Stromal cell of bone marrow (primary cell): ENCODE measurements at places on chromosomes 5 and 9.
A peak's percentile ranks its signal among the peaks of the same experiment; 100 is the strongest.

DNA sequence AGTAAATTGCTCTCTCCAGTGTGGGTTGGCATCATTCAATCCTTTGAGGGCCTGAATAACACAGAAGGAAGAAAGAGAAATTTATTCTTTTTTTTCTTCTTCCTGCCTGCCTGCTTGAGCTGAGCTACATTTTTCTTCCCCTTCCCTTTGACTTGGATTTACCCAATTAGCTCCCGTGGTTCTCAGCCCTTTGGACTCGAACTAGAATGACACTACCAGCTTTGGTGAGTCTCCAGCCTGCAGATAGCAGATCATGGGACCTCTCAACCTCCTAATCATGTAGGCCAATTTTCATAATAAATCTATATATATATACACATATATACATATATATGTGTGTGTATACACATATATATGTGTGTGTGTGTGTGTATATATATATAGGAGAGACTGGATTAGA is 128.6 kb downstream of the ISOC1 start:
- no peak for DNase-seq

DNA sequence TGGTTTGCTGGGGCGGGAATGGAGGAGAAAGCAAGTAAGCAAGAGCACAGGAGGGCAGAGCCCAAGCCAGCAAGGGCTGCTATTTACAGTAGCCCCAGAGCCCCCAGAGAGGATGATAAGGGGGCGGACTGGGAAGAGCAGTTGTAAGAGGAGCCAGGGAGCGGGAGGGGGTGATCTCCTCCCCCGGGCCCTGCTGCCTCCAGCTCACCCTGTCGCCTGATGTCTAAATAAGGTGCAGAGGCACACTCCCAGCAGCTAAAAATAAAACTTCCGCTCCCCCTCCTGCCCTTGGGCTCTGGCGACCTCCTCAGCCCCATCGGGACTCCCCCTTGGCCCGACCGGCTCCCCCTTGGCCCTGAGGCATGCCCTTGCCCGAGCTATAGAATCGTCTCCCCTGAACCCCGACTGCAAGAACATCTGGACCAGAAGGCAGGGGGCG is 14.4 kb upstream of the CCDC69 start:
- DNase-seq: no peak

- DNase-seq: no peak
Measured at GRCh38 chr5:34804913-34805312, 34.1 kb upstream of the TTC23L start.

DNA sequence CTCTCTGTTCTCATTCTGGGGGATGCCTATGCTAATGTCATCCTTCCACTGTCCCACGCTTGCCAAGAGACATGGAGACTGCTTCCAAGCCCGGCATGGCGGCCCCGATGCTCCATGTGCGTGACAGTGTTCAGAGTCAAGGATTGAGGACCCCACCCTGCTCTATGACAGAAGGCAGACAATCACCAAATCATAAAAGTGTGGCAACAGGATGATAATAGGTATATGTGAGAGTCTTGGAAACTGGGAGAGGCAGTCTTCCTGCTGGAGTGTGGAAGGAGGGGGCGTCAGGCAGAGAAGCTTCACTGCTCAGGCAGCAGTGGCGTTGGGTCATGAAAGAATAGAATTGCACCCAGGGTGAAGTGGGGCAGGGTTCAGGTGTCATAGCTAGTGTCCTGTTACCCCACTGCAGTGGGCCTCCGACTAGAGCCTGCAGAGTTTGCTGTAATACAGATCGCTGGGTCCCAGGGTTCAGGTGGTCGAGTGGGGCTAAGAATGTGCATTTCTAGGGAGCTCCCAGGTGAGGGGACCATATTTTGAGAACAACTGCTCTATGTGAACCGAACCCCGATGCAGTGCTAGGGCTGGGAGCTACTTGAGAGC is 12.5 kb upstream of the GADD45G start:
- no peak for DNase-seq

DNA sequence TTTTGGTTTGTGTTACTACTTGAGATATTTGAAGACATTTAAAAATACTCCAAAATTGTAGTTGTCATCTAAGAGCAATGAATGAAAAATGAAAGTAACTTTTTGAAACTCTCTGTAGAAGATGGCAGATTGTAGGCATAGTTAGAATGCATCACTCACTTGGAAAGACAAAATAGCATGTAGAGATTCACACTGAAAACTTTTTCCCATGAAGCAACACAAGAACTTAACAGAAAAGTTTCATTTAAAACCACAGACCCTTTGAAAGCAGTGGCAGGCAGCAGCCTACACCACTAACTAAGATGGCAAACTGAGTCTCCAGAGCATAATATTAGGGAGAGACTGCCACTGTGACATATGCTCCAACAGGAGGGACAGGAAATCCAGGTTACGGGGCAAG is 18.9 kb upstream of the FAM174A start:
- no peak for DNase-seq

- no peak for DNase-seq
Measured at GRCh38 chr5:96189987-96190386, 228.3 kb upstream of the ELL2 start.

DNA sequence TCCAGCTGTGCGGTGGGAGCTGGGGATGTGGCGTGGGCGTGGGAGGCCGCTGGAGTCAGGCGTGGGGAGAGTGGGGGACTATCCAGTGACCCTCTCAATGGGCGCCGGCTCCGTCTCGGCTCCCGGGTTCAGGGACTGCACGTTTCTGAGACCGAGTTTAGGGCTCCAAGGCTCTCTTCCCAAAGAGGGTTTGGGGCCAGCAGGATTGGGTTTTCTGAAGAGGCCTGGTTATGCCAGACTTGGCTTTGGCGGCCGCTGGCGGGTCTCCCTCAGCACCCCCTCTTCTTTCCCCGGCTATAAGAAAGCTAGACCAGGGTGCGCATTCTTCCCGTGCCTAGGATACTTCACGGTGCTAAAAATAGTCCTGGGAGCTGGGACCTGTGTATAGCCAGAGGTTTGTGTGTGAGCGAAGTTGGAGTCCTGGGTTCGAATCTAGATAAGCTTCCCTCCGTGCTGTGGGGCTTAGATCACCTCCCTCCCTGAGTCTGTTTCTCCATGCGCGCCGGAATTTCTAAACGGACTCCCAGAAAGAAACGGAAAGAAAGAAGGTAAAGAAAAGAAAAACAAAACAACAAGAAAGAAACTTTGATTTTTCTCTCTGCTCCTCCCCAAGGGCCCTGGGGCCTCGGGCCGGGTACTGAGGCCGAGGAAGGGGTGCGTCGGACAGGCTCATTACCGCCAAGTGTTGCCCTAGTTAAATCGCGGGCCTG is 5.0 kb downstream of the HAND1 start:
- DNase-seq: no peak

DNA sequence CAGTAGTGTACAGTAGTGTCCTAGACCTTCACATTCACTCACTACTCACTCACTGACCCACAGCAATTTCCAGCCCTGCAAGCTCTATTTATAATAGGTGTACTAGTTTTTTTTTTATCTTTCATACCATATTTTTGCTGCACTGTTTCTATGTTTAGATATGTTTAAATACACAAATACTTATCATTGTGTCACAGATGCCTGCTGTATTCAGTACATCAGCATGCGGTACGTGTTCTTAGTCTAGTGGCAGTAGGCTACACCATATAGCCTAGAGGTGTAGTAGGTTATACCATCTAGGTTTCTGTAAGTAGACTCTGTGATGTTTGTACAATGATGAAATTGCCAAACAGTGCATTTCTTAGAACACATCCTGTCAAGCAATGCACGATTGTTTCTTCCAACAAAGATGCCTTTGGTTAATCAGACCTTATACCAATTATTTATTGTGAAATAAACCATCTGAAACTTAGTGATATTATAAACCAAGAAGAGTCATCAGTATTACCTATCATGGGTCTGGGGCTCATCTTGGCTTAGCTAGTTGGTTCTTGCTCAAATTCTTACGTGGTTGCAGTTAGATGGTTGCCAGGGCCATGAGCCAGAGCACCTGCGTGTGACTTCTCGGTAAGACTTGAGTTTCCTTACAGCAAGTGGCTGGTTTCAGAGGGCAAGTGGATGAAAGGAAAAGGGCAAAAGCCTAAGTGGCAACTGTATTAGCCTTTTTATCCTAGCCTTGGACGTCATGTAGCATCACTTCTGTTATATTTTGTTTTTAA is 41.1 kb downstream of the ERBIN start:
- DNase-seq: no peak

DNA sequence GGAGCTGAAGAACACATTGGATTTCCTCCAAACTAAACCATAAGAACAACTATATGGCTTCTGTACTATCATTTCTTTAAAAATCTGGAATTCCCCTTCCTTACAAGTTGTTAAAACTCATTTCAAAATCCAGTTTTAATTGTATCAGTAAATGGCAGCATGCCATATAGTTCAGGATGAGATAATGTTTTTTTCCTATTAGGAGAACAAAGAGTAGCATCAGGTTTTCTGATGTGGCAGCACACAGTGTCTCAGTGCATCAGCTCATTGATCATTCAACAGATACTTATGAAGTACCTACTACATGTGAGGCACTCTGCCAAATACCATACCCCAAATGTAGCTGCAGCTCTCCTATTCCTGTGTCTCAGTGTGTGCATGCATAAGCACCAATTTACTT is 161.1 kb downstream of the EPB41L4A start:
- no peak for DNase-seq

DNA sequence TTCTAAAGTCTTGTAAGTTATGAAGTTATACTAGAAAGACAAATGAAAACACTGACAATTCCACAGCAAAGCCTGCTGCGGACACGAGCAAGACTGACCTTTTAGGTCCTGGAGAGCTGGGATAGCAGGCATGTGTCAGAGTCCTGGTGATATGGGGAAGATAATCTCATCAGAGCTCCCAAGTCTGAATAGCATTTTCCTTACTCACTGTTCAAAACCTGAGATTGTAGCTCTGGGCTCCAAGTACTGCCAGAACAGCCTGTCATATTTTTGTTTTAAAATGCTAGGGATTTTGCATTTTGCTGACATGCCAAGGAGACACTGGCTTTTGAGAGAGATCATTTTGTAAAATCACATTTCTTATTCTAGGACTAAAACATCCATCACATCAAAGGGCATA is 90.1 kb downstream of the DRD1 start:
- DNase-seq: no peak

DNA sequence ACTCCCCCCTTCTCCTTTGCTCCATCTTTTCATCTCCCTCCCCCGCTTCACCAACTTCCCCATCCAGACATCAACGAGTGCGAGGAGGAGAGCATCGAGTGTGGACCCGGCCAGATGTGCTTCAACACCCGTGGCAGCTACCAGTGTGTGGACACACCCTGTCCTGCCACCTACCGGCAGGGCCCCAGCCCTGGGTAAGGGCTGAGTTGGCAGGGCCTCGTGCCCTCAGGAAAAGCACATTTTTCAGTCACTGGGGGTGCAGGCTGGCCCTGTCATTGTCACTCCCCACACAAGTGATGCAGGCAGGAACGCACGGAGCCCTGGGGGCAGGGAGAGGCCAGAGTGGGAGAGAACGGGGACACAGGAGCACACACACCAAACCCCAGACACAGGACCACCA is 12.4 kb upstream of the ASS1 start:
- DNase-seq: no peak

GRCh38 chr9:111853450-111853827 is 43.2 kb upstream of the UGCG start:
- no peak for DNase-seq

- DNase-seq: no peak
Measured at GRCh38 chr9:10700291-10700690, 87.5 kb upstream of the PTPRD start.

DNA sequence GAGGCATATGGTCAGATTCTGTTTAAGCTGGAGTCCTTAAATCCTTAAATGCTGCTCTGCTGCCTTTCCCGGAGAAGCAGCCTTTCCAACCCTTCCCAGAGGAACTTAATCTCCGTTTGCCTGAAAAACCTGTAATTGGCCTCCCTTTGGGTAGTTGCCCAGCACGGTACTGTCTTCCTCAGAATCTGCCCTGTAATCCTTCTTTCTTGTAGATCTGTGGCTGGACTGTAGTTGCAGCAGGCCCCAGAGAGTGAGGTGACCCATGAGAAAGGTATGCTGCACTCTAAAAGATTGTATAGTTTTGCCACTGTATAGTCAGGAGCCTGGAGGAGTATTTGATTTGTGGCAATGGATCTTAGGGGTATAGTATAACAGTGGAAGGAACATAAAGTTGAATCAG is 11.7 kb downstream of the SPIN1 start:
- DNase-seq: no peak

GRCh38 chr5:136638084-136638483 is 272.7 kb upstream of the TRPC7 start:
- DNase-seq: no peak

DNA sequence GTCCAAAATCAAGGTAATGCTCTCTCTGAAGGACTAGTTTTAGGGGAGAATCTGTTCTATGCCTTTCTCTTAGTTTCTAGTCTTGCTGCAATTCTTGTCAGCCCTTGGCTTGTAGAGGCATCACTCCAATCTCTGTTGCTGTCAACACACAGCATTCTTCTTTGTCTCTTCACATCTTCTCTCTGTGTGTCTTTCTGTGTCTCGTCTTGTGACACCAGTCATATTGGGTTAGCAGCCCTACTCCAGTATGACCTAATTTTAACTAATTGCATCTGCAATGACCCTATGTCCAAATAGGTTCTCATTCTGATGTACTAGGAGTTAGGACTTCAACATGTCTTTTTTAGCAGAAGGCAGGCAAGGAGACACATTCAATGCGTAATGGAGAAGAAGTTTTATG is 1110.6 kb downstream of the DTWD2 start:
- no peak for DNase-seq

GRCh38 chr5:146079695-146080373 is 25.5 kb downstream of the PLAC8L1 start:
- DNase-seq: peak; percentile 9

DNA sequence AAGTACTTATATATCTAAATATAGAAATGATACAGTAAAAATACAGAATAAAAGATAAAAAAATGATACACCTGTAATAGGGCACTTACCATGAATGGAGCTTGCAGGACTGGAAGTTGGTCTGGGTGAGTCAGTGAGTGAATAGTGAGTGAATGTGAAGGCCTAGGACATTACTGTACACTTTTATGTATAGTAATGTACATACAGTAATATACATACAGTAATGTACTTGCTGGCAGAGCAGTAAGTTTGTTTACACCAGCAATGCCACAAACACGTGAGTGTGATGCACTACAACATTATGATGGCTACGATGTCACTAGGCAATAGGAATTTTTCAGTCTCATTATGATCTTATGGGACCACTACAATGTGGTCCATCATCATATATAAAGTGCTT is 34.2 kb downstream of the SUSD1 start:
- no peak for DNase-seq

GRCh38 chr5:40089269-40089668 is 590.4 kb upstream of the PTGER4 start:
- DNase-seq: no peak

GRCh38 chr9:112520656-112521055 is 34.0 kb downstream of the KIAA1958 start:
- no peak for DNase-seq

- no peak for DNase-seq
Measured at GRCh38 chr5:173974688-173975239, 14.2 kb upstream of the C5orf47 start.
